ENCODE measurements at places on chromosomes 4 and X.

- DNase-seq: no peak
Observed at GRCh38 chr4:131119661-131120060, 2023.7 kb downstream of the C4orf33 start.

- DNase-seq: no peak
Observed at GRCh38 chr4:47733302-47734175, 104.3 kb downstream of the CORIN start.

GRCh38 chrX:40095583-40096394 is 2.0 kb downstream of the BCOR start:
- no peak for DNase-seq

GRCh38 chr4:5752376-5753184 is 41.6 kb downstream of the EVC start:
- no peak for DNase-seq

DNA sequence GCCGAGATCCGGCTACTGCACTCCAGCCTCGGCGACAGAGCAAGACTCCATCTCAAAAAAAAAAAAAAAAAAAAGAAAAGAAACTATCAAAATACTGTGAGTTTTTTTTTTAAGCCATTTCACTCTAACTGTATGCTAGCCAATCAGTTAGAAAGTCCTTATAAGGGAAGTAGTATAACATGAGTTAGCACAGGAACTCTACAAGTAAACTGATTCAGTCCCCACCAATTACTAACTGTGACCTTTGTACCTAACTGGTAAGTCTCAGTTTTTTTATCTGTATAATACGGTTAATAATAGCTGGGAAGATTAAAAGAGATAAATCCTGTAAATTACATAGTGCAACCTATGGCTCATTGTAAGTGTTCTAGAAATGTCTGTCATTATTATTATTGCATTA is 35.1 kb upstream of the BRS3 start:
- DNase-seq: no peak

GRCh38 chr4:189221691-189222090 is 719.0 kb upstream of the FRG1 start:
- DNase-seq: no peak

GRCh38 chr4:54517781-54518444 is 139.8 kb upstream of the KIT start:
- no peak for DNase-seq

- DNase-seq: no peak
Observed at GRCh38 chr4:158933236-158933635, 164.4 kb downstream of the FNIP2 start.

DNA sequence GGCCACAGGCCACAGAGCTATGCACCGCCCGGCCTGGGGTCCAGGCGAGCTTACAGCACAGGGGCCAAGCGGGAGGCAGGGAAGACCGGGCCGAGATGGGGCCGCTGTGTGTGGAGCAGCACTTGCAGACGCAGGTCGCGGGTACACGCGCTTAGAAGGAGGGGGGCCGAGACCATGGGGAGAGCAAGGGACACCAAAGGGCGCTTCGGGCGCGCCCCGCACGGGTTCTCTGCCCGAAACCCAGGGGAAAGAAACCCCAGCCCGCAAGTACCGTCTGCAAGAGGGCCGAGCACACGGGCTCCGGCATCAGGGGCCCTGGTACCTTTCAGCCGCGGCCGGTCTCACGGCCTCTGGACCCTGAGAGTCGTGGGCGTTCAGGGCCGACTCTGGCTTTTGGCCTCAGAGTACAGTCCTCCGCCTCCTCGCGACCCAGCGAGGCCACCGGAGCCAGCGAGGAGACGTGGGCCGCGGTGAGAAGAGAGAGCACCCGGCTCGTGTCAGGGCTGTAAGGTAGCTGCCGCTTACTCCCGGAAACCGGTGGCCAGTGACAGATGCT is 342 bp downstream of the EOLA2 start:
- DNase-seq: no peak

DNA sequence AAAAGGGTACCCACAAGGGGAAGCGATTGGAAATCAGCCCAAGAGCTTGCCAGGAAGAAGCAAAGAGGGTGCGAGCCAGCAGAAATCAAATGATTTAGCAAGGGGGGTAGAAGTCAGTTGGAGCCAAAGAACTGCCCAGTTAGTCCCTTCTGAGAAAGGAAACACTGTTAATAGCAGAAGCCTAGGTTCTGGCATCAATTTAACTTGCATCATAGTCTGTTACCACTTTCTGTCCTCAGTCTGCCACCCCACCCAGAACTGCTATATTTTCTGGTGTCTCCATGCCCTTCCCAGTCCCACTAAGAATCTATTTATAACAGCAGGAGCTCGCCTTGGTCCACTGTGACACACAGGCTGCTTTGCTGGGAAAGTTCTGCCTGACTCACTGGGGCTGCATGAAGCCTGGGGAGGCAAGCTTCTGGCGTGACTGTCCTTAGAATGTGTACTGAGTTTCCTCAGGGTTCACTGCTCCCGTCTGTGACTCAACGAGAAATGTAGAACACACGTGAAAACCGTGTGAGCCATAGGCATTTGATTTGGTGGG is 157.8 kb upstream of the TTC29 start:
- DNase-seq: no peak

DNA sequence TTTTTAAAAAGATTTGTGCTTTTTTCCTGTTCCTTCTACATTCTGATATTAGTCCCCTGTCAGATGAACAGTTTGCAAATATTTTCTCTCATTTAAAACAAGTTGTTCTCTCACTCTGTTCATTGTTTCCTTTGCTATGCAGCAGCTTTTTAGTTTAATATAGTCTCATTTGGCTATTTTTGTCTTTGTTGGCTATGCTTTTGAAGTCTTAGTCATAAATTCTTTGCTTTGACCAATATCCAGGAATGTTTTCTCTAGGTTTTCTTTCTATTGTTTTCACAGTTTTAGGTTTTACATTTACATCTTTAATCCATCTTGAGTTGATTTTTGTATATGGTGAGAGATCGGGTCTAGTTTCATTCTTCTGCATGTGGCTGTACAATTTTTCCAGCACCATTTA is 136.8 kb downstream of the TET2 start:
- DNase-seq: no peak

GRCh38 chr4:142960126-142960525 is 114.0 kb upstream of the INPP4B start:
- DNase-seq: no peak

DNA sequence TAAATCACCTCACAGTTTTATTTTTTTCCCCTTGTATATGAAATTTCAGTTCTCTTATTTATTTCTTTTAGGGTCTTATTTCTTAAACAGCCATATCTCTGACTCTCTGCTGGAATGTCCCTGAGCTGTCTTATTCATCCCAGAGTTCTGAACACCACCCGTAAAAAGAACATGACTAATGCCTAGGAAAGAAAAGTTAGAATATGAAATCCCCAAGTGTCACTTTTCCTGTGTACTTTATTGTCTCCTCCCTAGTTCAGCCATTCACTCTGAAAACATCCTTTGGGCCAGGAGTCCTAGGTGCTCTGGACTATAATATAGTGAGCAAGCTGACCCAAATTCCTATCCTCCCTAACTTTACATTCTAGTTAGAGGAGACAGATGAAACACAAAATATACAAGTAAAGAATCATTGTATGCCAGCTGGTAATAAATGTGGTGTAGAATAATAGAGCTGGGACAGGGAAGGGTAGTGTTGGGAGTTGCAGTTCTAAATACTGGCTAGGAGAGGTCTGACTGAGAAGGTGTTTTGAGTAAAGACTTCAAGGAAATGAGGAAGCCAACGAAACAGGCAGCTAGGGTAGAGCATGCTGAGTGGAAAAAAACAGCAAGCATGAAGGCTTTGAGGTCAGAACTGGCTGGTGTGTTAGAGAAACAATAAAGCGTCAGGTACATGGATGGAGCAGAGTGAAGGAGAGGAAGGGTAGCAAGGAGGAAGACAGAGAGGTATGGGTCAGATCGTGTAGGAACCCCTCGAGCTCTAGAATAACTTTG is 40.6 kb upstream of the FTHL17 start:
- no peak for DNase-seq

GRCh38 chr4:129561886-129562671 is 466.1 kb downstream of the C4orf33 start:
- no peak for DNase-seq

DNA sequence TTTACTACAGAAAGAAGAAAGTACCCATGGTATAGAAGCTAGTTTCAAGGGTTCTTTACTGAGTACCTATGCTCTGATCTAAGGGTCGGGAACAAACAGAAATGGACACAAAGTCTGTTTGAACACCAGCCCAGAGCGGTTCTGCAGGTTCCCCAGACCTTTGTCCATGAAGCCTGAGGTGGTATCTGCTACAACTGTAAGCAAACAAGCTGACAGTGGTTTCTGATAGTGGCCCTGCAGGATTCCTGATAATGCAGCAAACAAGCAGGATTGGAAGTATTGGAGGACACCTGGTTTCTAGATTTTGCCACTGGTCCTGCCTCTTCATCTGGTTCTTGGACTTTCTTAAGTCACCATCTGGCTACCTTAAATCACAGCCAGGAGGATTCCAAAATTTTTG is 23.7 kb downstream of the SMPX start:
- DNase-seq: no peak

GRCh38 chr4:73603271-73603710 is 16.9 kb downstream of the RASSF6 start:
- DNase-seq: no peak

DNA sequence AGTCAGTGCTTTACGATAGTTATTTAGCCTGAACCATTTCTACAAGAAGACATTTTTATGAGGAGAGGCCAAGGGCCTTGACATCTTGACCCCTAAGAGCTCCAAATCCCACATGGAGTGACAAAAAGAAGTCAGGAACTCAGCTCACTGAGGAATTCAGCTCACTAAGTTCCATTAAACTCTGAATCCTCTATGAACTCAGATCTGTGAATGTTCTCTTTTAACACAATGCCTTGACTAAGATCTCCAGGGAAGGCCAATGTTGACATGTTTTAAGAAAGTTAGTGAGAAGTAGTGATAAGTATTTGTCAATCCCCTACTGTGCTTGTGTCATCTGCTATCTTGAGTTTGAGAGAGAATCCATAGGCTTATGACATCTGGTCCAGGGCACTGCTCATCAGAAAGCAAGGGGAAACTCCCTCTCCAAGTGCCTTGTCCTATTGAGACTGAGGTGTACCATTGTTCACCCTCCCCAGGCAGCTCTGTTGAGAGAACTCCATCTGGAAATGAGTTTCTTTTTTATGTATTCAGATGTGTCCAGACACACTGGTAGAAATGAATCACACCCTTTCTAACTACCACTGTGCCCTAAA is 68.7 kb upstream of the PCDH19 start:
- no peak for DNase-seq

DNA sequence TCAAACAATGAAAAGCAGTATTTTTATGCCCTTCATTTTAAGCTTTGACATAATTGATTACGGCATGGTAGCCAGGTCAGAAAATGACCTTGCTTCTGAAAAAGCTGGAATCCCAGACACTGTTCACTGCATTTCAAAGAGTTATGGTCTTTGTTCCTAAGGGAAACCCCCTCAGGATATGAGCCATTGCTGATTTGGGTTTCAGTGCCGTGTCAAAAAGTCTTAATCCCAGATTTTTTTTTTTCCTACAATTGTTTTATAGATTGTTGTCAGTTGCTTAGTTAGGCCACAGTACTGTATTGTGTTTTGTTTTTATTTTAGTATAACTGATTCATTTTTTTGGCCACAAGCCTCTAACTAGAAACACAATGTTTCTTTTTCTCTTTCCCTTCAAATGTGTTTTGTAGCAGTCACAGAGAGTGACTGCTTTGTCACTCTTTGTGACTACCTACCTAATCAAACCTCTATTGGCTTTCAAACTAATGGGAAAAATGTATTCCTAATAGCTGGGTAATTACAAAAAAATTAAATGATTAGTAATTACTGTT is 10.3 kb downstream of the WDR44 start:
- no peak for DNase-seq

DNA sequence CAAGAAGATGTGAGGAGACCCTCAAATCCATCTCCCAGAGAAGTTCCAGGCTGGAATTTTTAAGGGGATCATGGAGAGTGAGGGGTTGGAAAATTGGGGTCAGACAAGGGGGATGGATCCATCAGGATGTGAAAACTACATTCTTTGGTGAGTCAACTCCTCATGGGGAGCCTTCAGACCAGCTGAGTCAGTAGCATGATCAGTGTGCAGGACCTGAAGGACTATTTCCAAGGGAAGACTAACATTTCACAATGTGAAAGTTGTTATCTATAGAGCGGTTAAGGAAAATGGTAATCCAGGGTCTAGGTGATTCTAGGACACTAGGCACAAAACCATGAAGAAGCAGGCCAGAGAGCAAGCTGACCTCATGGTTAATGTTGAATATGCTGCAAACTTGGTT is 38.6 kb upstream of the CEP135 start:
- no peak for DNase-seq

DNA sequence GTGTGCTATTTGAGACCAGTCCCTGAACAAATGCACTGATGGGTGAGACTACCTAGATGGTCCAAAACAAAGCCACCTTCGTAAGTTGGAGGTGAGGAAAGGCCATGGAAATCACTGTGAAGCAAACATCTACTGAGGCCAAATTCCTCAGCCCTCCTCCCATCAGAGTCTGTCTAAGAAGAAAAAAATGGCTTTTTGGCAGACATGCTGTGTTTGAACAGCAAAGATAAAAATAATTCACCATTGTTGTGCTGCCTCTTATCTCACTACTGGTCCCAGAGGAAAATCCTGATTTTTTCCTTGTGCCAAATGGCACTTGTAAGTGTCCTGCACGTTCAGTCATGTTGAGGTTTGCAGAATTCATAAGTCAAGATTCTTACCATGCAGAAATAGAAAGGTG is 7.9 kb downstream of the MAGEB18 start:
- DNase-seq: no peak

GRCh38 chrX:103845165-103845653 is 13.2 kb upstream of the RAB9B start:
- DNase-seq: peak; percentile 21

- DNase-seq: no peak
Observed at GRCh38 chr4:2482693-2483092, 13.8 kb downstream of the RNF4 start.

DNA sequence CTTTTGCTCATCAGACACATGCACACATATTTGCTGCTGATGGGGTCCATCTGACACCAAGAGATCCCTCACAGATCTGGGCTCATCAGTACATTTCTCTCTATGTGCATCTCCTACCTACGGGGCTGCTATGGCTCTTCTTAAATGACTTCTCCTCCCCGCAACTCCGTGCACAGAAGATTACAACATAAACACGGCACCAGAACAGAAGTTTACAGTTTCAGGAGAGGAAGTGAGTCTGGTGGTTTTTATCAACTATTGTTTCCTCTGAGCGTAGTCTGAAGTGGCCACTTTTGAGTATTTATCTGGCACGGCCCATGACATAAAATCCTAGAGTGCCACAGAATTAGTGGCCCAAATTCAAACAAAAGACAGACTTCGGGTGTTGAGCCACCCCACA is 263.8 kb downstream of the PRDM5 start:
- DNase-seq: no peak

GRCh38 chrX:135411893-135412292 is 9.9 kb upstream of the SMIM10L2A start:
- DNase-seq: no peak

DNA sequence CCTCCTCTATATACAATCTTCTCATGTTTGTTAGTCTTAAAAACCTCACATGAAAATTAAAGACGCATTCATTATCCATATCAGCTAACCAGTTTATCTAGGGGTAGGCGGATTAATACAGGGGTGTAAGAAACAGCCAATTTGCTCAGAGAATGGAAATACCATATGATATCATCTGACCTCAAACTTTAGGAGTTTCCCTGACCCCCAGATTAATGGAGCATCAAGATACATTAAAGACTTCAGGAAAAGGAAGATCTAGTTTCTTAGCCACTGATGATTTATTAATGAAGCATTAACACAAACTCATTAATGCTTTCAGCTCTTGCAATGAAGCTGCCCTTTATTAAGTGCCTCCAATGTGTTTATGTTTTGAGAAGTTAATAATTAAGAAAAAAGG is 67.5 kb downstream of the CAMK2D start:
- DNase-seq: no peak

Measured in NCI-H1092 (cell line).